Activated CD4-positive, alpha-beta T cell treated with anti-CD3 and anti-CD28 coated beads for 24 hours (primary cell): ENCODE measurements at places on chromosomes 3 and 15.

DNA sequence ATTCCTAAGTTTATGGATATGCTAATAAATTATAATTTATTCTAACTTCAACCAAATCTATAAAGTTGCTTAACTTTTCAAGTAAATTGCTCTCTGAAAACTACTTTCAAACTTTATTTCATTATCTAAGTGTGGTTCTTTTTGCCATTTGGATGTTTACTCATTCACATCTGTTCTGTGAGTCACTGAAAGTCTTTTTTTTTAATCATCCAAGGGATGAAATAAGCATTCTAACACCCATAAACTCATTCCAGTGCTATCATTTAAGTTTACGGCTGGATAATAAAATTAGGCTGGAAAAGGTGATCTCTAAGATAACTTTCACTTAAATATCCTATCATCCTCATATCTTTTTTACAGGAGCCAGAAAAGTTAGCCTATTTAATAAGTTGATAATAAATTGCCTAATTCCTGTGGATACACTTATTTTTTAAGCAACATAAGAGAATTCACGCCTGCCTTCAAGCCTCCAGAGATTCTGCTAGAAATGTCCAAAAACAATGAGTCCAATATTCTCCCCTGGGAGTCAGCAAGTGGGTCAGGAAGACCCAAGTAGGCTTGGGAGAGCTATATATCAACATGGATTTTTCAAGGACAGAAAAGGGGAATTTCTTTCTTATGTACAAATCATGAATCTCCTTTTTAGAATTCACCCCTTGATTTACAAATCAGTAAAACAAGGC, 25.8 kb downstream of the SCG3 start:
- no peak for DNase-seq

DNA sequence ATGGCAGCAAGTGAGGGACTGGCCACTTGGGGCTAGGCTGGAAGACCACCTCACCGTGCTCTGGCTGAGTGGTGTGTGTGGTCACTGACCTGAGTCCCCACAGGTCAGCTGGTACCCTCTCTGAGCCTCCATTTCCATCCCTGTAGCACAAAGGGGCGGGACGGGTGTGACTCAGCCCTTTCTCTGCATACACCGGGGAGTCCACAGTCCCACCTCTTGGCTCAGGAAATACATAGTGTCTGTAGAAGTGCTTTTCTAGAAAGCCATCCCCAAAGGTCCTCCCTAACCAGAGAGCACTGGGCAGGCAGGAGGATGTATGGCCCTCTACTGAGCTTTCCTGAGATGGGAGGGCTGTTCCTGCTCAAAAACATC, 27.2 kb downstream of the WNT7A start:
- DNase-seq: no peak

- DNase-seq: no peak
Measured at GRCh38 chr3:113534365-113534764, 2.0 kb downstream of the SIDT1 start.

DNA sequence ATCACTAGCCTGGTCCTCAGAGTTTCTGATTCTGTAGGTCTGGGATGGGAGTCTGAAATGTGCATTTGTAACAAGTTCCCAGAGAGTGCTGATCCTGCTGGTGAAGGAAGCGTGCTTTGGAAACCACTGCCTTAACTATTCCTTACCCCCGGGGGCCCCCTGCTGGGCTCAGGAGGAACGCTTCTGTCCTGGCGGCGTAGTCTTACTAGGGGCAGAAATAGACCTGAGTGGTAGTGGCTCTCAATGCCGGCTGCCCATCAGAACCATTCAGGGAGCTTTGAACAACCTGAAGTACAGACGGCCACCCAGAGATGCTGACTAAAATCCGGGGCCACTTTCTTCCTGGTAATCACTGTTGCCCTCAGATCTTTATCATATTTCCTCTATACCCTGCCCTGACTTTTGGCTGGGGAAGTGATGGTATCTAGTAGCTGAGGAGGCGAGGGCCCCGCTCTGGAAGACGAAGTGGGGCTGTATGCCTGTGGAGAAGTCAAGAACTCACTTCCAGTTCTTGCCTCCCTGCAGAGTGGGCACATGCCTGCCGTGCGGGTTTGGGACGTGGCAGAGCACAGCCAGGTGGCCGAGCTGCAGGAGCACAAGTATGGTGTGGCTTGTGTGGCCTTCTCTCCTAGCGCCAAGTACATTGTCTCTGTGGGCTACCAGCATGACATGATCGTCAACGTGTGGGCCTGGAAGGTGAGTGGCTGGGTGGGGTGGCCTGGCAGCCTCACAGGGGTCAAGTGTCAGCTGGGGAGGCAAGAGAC, 16.3 kb upstream of the JMJD7 start:
- peak; percentile 67 for DNase-seq

- no peak for DNase-seq
Measured at GRCh38 chr3:32865383-32865782, 47.6 kb downstream of the TRIM71 start.
